ENCODE measurements at places on chromosomes 1 and 21.

DNA sequence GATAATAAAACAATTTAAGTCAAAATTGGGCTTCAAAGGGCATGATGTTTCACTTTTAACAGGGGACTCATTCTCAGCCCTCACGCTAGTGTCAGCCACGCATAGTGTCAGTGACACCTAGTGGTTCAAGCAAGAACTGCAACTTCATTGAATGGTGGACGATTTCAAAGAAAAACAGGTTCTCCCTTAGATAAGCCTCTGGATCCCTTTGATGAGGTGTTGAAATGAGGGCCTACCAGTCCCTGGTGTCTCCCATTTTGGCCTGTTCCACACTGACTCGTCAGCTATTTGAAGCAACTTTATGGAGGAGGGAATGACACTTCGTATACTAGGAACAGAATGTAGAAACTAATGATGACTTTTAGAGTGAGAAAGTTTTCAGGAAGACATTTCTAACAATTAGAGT, 56.2 kb downstream of the FCRL5 start:
- DNase-seq, result no peak

- DNase-seq, result no peak
Measured at GRCh38 chr21:27776925-27777553, 810.2 kb upstream of the ADAMTS5 start.

DNA sequence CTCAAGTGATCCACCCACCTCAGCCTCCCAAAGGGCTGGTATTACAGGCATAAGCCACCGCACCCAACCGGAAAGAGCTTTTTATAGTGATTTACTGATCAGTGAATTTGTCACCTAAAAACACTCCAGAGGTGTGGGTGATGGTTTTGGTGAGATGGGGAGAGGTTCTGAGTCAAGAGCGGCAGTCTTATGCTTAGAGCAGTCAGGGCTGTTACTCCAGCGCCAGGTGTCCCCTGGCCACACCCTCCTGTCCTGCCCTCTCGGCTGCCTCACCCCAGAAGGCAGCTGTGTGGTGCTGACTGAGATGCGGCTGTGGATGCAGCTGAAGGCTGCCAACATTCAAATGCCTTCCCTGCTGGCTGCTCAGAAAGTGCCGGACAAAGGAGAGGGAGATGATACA, 94.5 kb upstream of the LPGAT1 start:
- no peak for DNase-seq

DNA sequence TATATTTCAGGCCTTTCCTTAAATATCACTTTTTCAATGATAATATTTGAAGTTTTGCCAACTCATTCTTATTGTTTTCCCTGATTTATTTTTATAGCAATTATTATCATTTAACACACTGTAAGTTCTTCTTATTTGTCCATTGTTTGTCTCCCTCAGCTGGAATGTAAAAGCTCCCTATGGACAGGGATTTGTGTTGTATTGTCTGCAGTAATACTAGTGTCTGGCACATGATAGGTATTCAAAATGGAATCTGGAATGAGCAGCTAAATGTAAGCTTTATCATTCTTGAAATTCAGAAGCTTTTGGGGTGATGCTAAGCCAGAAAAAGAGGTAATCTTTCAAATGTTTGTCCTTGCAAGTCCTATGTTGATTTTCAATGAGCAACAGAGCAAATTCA, 112.1 kb downstream of the NEGR1 start:
- no peak for DNase-seq

DNA sequence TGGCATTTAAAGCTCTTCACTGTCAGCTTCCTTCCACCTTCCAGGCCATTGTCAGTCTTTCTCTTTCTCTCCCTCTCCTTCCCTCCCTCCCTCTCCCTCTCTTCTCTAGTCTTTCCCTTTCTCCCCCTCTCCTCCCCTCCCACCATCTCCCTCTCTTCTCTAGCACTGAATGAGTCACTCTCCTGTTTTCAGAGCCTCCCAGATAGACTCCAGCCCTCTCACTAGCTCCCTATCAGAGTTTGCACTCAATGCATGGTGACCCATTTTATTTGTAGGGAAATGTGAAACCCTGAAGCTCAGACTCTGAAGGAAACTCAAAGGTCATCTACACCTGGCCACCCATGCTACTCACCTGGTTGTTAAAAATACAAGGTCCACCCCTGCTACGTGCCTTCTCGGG, 4.4 kb upstream of the MATN1 start:
- DNase-seq, result no peak

- DNase-seq, result no peak
Measured at GRCh38 chr1:62435231-62436038, 1.4 kb upstream of the USP1 start.

GRCh38 chr1:7948960-7949359, 8.3 kb upstream of the TNFRSF9 start:
- no peak for DNase-seq

- DNase-seq, result no peak
Measured at GRCh38 chr1:205597691-205598314, 34.0 kb downstream of the ELK4 start.

DNA sequence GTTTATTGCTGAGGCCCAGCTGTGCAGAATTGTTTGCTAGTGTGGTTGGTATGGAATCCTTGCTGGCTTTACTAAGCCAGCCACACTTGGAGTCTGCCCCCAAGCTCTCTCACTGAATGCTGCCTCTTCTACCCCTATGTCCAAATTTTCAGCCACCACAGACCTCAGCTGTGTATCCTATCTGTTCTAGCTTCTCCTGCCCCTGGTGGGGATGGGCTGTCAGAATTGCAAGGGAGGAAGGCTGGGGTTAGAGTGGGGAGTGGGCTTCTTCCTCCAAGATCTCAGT, 4.4 kb downstream of the NHLH1 start:
- DNase-seq, result no peak

DNA sequence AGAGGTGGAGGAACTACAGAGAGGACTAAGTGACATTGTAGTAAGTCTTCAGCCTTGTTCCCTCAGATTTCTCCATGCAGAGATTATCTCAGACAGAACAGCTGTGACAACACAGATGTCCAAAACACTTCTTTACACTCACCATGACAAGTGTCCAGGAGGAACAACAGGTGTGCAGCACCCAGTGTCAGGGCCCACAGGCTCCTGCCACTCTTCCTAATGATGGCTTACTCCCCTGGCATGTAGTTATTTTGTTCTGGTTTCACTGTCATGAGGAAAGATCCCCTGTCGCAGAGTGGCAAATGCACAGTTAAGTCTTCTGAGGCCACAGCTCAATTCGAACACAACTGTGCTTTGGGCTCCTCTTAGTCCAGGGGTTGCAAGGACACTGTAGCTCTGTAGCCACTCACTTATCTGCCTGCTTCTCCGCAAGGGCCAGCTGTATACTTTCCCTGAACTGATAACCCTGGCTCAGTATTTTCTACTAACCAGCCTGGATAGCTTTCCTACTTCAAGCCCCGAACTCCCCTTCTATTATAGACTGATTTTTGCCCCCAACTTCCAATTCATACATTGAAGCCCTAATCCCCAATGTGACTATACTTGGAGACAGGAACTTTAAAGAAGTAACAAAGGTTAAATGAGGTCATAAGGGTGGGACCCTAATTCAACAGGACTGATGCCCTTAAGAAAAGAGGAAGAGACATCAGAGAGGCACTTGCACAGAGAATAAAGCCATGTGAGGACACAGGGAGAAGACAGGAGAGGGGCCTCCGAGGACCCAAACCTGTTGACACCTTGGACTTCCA, 11.1 kb downstream of the PDZK1 start:
- no peak for DNase-seq

Data from stimulated activated CD4-positive, alpha-beta T cell treated with anti-CD3 and anti-CD28 coated beads, Interleukin-1b, Interleukin-23, amount 100 ng/mL, for 1 hour (primary cell).